ENCODE measurements at places on chromosomes 16 and 17.
A peak's percentile ranks its signal among the peaks of the same experiment; 100 is the strongest.

GRCh38 chr16:4888428-4889135 lies 41.3 kb downstream of the UBN1 start:
- no peak overlapping the region for H3K27ac ChIP-seq
- DNase-seq, result no peak
- H3K36me3 ChIP-seq, result peaks cover 42% of the 10 kb centered on the region
- no peaks in the 10 kb centered on the region for H3K27me3 ChIP-seq
- H3K4me3 ChIP-seq, result no peak overlapping the region

DNA sequence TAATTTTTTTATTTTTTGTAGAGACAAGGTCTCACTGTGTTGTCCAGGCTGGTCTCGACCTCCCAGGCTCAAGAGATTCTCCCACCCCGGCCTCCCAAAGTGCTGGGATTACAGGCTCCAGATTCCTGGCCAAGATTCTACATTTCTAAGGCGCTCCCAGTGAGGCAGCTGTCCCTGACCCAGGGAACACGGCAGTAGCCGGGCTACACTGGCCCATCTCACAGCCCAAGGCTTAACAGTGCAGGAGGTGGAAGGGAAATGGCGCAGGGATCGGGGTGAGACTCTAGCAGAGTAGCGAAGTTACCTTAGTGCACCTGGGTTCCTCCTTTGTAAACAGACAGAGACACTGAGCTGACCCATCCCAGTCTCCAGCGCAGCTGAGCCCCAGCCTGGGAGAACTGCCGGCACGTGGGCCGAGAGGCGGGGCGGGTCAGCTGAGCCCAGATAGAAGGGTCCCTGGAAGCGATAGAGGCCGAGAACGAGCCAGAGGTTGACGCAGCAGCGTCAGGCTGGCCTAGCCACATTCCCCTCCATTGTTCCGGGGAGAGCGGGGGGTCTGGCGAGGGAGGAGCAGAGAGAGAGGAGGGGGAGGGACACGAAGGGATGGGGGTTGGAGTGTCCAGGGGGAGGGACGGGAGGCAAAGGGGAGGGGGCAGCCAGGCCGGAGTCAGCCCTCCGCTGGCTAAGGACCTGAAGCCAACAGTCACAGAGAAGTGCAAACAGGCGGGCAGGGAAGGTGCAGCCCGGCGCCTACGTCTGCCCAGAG lies 2.5 kb downstream of the CARHSP1 start:
- peak overlapping the region; percentile 87 for H3K27ac ChIP-seq
- H3K27me3 ChIP-seq, result no peaks in the 10 kb centered on the region
- no peaks in the 10 kb centered on the region for H3K36me3 ChIP-seq
- peaks cover 66% of the 10 kb centered on the region for H3K4me1 ChIP-seq
- peak; percentile 80 for DNase-seq

DNA sequence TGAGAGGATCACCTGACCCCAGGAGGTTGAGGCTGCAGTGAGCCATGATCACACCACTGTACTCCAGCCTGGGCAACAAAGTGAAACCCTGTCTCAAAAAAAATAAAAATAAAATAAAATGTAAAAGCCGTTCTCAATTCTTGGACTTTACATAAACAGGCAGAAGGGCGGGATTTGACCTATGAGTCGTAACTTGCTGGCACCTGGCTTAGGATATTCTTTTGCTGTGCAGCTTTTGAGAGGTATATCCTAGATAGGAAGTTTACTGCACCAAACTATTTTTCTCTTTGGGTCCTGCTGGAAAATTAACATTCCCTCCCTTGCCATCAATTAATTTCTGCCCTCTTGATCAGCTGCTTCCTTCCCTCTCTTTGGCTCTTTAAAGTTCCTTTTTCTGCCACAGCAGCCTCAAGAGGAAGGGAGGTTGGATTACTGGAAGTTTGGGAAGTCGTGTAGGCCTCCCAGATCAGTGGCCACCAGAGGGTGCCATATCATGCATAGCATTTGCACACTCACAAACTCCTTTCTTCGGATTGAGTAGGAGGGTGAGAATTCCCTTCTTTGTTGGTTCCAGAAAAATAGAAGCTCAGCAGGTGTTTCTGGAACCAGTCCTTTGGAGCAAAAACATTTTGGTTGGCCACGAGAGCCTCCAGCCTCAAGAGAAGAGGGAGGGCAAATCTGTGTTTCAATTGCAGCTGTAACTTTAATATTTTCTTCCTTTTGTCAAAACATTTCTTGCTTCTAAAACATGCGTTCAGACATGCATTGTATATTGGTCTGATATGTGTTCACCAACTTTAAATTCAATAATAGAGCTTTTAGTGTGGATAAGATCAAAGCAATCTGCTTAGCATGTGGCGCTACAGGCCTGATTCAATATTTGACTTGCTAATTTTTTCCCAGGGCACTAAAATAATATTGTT lies 147.3 kb downstream of the CCDC182 start:
- no peaks in the 10 kb centered on the region for H3K36me3 ChIP-seq
- peak; percentile 49 for DNase-seq
- no peak overlapping the region for H3K4me3 ChIP-seq
- no peaks in the 10 kb centered on the region for H3K4me1 ChIP-seq
- H3K27me3 ChIP-seq, result no peaks in the 10 kb centered on the region
- no peak overlapping the region for H3K27ac ChIP-seq

GRCh38 chr17:3682033-3682432 lies 13.4 kb downstream of the EMC6 start:
- peaks cover 4% of the 10 kb centered on the region for H3K27me3 ChIP-seq
- H3K4me1 ChIP-seq, result no peaks in the 10 kb centered on the region
- H3K27ac ChIP-seq, result no peak overlapping the region
- no peak overlapping the region for H3K4me3 ChIP-seq
- H3K36me3 ChIP-seq, result no peaks in the 10 kb centered on the region
- peak; percentile 29 for DNase-seq

GRCh38 chr17:48174833-48175523 lies 67.4 kb downstream of the SNX11 start:
- no peak overlapping the region for H3K27ac ChIP-seq
- no peaks in the 10 kb centered on the region for H3K36me3 ChIP-seq
- H3K4me3 ChIP-seq, result no peak overlapping the region
- no peaks in the 10 kb centered on the region for H3K27me3 ChIP-seq
- no peak for DNase-seq

Measured in upper lobe of left lung (tissue), 6 donors.